Choroid plexus epithelial cell (primary cell): ENCODE measurements at places on chromosomes 16 and 17.
A peak's percentile ranks its signal among the peaks of the same experiment; 100 is the strongest.

- DNase-seq, result no peak
Measured at GRCh38 chr16:85880861-85881260, 18.1 kb upstream of the IRF8 start.

DNA sequence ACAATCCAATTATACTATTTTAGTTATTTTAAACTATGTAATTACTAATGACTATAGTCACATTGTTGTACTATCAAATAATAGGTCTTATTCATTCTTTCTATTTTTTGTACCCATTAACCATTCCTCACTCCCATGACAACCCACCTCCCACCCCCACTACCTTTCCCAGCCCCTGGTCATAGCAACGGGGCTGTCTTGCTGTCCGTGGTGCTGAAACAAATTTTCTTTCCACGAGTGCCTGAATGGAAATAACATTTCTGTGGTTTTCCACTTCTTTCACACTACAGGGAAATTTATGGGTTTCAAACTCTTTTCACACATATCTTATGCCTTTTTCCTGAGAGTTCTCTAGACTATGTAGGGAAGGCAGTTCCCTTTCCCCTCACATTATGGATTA, 326.6 kb downstream of the PHKB start:
- peak; percentile 42 for DNase-seq

GRCh38 chr16:54633943-54634362, 296.7 kb upstream of the IRX5 start:
- peak; percentile 16 for DNase-seq

DNA sequence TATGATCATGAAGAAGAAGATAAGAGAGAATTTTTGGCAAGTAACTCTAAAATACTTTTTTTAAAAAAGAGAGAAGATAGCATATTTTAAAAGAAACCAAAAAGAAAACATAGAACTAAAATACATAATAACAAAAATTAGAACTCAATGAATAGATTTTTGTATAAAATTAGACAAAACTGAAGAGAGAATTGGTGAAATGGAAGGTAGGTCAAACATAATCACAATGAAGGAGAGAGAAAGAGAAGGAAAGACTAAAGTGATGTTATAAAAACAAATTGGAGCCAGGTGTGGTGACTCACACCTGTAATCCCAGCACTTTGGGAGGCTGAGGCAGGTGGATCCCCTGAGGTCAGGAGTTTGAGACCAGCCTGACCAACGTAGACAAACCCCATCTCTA, 211.5 kb downstream of the AXIN2 start:
- no peak for DNase-seq
